ENCODE measurements at places on chromosomes 13 and 19.

- DNase-seq: no peak
Observed at GRCh38 chr19:49881186-49881585, 3.7 kb downstream of the TBC1D17 start.

DNA sequence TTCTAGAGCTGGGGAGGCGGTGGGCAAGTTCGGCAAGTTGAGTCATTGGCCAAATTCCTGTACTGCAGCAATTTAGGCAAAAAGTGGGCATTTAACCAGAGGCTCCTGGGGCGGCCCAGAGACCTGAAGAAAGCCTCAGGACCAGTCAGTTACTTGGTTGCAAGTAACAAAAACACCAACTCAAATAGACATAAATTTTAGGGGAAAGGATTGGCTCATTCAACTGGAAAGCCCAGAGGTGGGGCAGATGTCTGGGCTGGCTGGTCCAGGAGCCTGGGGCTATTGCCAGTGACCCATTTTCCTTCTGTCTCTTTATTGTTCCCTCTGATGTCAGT lies 97.1 kb downstream of the SIPA1L3 start:
- no peak for DNase-seq

GRCh38 chr19:3243819-3244700 lies 19.6 kb downstream of the CELF5 start:
- peak; percentile 25 for DNase-seq

DNA sequence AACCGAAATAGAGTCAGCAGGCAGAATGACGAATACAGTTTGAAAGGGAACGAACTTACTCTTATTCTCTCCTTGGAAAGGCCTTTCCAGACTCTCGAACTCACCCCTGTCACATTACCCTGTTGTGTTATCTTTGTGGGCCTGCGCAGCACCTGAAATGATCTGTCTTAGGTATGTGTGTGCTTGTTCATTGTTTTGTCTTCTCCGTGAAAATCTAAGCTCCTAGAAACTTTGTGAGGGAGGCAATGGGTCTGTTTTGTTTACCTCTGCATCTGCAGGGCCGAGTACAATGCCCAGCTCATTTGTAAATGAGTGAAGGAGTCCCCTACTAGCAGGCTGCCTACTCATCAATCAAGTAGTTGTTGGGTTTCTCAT lies 19.6 kb downstream of the HMGB1 start:
- no peak for DNase-seq

GRCh38 chr13:113365971-113366588 lies 2.1 kb upstream of the GRTP1 start:
- no peak for DNase-seq

- DNase-seq: no peak
Observed at GRCh38 chr19:53808710-53809125, 15.4 kb downstream of the NLRP12 start.

GRCh38 chr13:102911336-102911735 lies 65.5 kb downstream of the ERCC5 start:
- DNase-seq: no peak

GRCh38 chr13:50519866-50520265 lies 323.6 kb downstream of the DLEU7 start:
- DNase-seq: no peak

DNA sequence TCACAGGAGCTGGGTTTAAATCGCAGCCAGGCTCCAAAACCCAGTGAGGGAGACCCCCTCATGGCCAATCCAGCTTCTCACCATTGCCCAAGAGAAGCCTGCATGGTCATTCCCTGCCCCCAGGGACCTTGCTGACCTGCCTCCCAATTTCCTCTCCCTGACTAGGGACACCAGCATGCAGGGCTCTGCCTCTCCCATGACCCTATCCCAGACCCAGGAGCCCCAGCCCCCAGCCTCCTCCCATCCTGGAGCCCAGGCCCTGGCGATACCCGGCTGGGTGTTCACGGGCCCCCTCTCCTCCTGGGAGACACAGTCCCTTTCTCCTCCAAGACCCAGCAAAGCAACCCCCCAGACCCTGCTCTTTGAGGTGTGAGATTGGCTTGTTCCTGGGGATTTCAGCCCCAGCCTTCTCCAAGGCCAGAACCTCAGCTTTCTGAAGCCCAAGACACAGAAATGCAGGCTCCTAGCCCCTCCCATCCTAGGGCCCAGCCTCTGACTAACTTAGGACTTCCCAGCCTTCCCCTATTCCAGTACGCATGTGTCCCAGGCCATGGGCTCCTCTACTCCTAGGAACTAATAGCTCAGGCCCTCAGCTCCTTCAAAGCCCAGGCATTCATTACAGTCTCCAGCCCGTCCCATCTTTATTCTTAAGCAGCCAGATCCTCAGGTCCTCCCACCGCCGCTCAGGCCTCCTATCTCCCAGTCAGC lies 1.1 kb downstream of the GYS1 start:
- no peak for DNase-seq

DNA sequence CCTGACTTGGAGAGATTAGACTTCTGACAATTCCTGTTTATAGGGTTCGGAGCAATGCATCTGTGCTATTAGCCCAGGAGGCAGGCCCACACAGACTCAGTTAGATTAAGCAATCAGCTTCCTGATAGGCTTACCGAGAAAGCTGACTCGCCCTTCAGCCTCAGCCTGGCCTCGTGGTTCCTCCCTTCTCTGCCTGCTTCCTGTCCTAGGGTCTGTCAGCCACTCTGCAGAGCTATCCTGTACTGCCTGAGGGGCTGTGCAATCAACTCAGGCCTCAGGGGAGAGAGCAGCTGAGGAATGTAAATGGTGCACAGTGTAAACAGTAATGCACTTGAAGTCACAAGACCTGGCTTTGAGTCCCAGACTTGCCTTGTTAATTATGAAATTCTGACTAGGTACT lies 30.7 kb downstream of the HTR2A start:
- DNase-seq: no peak
